Aorta (tissue), 5 donors: ENCODE measurements at places on chromosomes 3 and 15. TPM values are rescaled to one million over a fixed set of nuclear protein-coding genes. Genes with fewer than 3 reads are reported as not detected.

The SKOR1 gene
- 1.2 TPM for total RNA-seq

The FAM174B gene
- 10.3 TPM for total RNA-seq

The SPINK8 gene
- not detected for total RNA-seq

DNA sequence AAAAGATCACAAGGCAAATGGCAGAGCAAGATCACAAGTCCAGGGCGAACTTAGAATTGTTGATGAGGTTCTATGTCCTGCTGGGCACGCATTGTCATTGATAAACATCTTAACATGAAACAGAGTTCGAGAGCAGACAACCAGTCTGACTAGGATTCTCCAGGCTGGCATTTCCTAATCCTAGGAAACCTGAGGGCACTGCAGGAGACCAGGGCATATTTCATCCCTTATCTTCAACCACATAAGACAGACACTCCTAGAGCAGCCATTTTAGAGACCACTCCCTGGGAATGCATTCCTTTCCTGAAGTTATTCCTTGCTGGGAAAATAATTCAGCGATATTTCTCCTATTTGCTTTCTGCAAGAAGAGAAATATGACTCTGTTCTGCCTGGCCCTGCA lies 1199.9 kb downstream of the SI start:
- H3K4me1 ChIP-seq = no peaks in the 10 kb centered on the region
- H3K27me3 ChIP-seq = no peaks in the 10 kb centered on the region
- H3K36me3 ChIP-seq = no peaks in the 10 kb centered on the region
- DNase-seq = no peak

DNA sequence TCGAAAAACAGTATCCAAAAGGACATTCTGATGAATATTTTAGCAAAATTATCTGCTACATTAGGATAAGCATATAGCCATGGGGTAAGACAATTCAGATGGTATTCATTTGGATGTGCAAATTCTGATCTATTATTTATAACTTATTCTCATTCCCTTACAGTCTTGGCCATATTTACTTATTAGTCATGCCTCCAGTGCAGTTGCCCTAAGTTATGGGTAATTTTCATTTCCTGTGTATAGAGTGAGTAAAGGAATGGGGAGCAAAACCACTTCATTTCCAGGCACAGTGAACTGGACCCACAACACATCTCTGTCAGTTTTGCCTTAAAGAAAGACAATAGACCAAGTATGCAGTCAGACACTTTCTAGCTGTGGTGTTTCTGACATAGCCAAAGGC lies 134.3 kb downstream of the POLQ start:
- no peak for DNase-seq
- no peaks in the 10 kb centered on the region for H3K27me3 ChIP-seq
- no peaks in the 10 kb centered on the region for H3K36me3 ChIP-seq
- H3K4me3 ChIP-seq = no peak overlapping the region
- H3K27ac ChIP-seq = no peak overlapping the region

- peak; percentile 21 for DNase-seq
- H3K27ac ChIP-seq = no peak overlapping the region
- H3K4me3 ChIP-seq = no peak overlapping the region
- no peaks in the 10 kb centered on the region for H3K4me1 ChIP-seq
- H3K27me3 ChIP-seq = no peaks in the 10 kb centered on the region
Observed at GRCh38 chr15:77001966-77002365, 7.0 kb downstream of the PSTPIP1 start.

GRCh38 chr3:46902188-46902631 lies 24.7 kb downstream of the PTH1R start:
- H3K4me1 ChIP-seq = no peaks in the 10 kb centered on the region
- H3K27ac ChIP-seq = no peak overlapping the region
- H3K36me3 ChIP-seq = no peaks in the 10 kb centered on the region
- peak; percentile 38 for DNase-seq
- H3K27me3 ChIP-seq = no peaks in the 10 kb centered on the region
- no peak overlapping the region for H3K4me3 ChIP-seq

GRCh38 chr15:25783607-25784540 lies 79.3 kb downstream of the ATP10A start:
- H3K4me3 ChIP-seq = no peak overlapping the region
- no peak for DNase-seq
- peaks cover 2% of the 10 kb centered on the region for H3K4me1 ChIP-seq
- no peaks in the 10 kb centered on the region for H3K36me3 ChIP-seq
- no peaks in the 10 kb centered on the region for H3K27me3 ChIP-seq

- H3K4me1 ChIP-seq = no peaks in the 10 kb centered on the region
- no peak for DNase-seq
- H3K4me3 ChIP-seq = no peak overlapping the region
- no peaks in the 10 kb centered on the region for H3K36me3 ChIP-seq
Observed at GRCh38 chr3:166986000-166986399, 394.1 kb downstream of the ZBBX start.
